ENCODE measurements at places on chromosomes 13 and 19.

DNA sequence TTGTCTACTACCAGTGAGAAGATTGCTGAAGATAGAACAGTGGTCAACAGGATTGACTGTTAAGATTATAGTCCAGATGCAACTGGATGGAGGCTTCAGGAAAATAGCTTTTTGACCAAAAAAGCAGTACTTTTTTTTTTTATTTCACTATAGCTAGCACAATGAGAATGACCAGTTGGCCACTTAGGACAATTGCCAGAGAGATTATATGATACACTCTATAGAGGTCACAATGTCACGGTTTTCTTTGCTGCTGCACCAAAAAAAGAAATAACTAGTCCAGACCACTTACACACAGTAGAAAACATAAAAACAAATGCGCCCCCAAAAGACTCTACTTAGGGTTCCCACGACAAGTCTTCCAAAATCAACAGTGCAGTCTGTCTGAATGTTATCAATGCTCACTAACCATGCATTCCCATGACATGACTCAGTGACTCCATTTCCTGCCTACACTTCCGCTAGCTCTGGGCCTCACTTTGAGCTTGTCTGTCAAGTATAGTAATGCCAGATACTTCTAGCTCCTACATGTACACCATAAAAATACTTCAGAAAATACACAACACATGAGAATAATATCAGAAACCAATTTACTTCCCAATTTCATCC is 209.1 kb upstream of the STARD13 start:
- DNase-seq = no peak

DNA sequence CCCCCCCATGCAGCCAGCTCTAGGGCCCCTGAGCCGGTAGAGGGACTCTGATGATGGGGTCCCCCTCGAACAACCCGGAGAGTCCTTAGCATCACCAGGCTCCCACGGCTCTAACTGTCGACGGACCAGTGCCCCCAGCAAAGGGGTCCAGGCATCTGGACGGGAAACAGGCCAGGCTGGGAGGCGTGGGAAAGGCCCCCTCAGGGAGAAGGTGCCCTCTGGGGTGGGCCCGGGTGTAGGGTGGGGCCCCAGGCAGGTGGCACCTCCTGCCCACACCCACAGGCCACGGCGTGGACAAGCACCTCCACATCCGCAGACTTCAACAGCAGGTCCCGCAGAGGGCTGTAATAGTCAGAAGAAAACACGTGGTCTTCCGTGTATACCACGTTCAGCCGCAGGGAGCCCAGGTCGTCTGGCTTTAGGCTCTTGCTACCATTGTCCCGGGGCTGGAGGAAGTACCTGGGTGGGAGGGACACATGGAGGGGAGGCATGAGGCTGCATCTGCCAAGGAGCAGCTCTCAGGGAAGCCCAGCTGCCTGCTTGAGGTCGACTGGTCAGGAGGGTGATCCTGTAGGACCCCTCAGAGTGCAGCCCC is 44.7 kb upstream of the C13orf46 start:
- DNase-seq = no peak

DNA sequence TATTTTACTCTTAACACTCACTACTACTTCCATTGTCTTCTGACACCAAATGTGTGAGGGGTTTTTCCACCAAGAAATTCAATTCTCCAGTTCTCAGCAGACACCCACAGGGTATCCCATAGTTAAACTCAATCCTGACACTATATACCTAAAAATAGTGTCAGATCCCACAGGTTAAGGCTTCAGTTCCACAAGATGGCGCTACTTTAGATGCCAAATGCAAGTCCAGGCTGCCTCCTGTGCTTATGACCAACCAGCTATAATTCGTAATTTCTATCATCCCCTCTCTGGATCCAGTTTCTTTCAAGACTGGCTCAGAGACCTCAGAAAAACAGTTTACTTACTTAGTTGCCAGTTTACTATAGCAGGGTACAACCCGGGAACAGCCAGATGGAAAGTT is 1146.2 kb upstream of the SPRY2 start:
- DNase-seq = no peak

DNA sequence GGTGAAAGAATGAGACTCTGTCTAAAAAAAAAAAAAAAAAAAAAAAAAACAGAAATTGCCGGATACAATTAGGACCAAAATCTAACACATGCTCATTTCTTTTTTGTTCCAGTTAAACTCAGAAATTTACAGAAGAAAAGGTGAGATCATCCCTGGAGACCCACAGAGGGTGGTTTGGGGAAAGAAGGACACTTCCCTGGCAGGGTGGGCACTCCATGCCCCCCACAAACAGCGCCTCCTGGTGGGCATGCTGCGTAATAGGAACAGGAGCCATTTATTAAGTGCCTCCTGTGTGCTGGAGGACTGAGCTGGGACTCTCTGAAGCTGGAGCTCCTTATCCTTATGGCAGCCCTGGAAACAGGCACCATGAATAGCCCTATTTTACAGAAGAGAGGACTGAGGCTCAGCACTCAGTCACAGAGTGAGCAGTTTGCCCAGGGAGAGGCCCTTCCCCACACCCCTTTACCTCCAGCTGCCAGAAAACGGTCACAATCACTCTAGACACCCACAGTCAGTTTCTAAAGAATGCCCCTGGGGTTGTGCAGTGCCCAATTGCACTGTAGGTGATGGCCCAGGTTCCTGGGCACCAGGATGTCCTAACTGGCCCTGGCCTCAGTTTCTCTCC is 10.1 kb downstream of the C19orf38 start:
- peak; percentile 45 for DNase-seq

- no peak for DNase-seq
These were observed 46.4 kb downstream of the STOML3 start for GRCh38 chr13:38944219-38944618.

- DNase-seq = no peak
These were observed 373.0 kb downstream of the FGF14 start for GRCh38 chr13:102028868-102029267.

GRCh38 chr13:48068036-48068435 is 26.9 kb downstream of the MED4 start:
- no peak for DNase-seq

- DNase-seq = no peak
These were observed 2.4 kb upstream of the CHAMP1 start for GRCh38 chr13:114311908-114312307.

DNA sequence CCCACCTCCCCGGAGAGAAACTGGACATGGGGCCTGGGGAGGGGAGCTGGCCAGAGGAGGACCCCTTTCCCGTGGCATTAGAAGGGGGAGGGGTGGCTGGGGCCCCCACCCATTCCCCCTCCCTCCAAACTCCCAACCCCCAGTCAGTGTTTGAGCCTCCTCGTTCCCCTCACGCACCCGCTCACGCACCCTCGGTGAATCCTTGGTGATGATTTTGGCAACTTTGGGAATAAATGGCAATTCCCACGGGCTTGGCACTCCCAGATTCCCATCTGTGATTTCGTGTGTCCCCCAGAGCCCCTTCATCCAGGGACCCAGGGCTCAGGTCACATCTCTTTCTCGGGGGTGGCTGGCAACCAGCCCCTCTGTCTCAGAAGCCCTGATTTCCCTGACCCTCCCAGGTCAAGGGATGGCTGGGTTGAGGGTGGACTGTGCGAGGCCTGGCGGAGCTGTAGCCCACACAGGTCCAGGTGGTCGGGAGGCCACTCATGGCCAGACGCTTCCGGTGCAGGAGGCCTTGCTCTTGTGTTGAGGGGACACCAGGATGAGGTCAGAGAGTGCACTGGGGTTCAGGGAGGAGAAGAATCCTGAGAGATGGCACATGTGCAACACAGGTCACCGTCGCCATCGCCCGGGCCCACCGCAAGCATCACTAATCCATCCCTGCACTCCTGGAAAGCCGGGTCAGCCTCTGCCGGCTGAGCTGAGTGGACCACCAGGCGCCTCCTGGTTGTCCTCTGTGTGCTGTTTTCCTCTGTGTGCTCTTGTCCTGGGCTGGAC is 20.7 kb downstream of the EPN1 start:
- DNase-seq = no peak

DNA sequence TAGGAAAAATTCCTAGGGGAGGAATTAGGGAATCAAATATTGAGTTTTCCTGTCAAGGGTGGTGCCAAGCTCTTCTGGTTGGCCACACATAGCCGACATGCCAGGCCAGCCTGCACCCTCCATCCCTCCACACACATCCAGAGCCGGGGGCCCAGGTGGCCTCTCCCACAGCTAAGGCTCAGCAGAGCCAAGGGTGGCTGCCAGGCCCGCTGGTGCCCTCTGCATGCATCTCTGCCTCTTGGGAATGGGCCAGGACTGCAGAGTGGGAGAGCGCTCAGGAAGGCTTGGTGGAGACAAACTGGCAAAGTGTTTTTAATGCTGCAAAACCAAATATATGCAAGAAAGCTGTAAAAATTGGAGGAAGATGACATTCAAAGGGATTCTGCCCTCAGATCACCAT is 42.7 kb upstream of the GAS6 start:
- DNase-seq = no peak

DNA sequence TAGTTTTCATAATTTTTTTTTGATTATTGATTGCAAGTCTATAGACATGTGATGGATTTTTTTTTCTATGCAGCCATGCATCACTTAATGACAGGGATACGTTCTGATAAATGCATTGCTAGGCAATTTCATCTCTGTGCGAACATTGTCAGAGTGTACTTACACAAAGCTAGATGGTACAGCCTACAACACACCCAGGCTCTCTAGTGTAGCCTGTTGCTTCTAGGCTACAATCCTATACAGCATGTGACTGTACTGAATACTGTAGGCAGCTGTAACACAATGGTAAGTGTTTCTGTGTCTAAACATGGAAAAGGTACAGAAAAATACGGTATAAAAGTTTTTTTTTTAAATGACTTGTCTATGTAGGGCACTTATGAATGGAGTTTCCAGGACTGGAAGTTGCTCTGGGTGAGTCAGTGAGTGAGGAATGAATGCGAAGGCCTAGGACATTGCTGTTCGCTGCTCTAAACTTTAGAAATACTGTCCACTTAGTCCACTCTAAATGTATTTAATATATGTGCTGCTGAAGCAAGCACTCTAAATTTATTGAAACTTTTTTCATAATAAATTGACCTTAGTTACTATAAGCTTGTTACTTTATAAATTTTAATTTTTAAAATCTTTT is 20.3 kb downstream of the SPATA13 start:
- no peak for DNase-seq

DNA sequence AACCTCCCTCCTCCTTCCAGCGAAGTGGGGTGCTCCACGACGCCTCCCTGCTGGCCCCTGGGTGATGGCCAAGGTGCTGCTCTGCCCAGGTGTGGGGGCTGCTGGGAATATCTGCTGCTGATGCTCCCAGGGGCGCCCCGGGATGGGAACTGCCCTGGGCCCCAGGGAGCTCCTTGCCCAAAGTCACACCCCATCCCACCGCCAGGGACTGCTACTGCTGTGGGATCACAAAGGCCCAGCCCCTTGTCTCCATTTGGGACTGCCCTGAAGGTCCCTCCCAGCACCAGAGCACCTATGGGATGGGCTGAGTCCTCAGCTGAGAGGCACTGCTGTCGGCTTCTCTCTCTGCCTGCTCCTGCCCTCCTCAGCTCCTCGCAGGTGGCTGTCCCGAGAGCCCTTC is 19.0 kb downstream of the CHST8 start:
- no peak for DNase-seq

- DNase-seq = no peak
These were observed 176.6 kb downstream of the LMO7 start for GRCh38 chr13:75812751-75813181.

DNA sequence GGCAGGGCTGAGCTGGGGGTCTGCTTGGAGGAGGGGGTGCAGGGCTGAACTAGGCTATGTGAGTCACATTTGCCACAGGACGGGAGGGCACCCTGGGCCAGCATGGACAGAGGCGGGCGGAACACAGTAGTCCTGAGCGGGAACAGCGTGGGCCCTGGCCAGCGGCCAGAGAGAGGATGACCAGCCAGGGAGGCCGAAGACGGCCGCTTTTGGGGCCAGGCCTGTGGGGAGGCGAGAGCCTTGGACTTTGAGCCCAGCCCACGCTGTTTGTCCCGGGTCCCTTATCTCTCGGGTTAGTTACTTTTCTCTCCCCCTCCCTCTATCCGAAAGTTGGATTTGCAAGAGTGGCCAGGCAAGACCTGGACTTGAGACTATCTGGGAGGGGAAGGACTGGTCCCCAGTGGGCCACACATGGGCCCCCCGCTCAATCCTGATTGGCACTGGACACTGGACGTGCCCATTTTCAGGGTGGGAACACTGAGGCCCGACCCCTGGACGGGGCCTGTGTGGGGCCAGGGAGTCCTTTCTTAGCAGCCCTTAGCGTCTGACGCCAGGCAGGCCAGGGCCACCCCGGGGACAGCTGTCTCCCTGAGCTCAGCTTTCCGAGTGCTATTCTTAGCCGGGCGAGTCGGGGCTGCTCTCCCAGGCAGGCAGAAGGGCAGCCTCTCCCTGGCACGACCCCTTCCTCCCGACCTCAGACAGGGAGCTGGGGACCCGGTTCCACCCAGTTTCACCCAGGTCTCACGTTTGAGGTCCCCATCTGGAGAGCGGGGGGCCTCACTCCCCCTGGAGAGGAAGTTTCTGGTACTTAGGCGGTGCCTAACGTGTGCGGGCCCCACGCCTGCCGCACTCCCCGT is 833 bp downstream of the GAMT start:
- peak; percentile 71 for DNase-seq

DNA sequence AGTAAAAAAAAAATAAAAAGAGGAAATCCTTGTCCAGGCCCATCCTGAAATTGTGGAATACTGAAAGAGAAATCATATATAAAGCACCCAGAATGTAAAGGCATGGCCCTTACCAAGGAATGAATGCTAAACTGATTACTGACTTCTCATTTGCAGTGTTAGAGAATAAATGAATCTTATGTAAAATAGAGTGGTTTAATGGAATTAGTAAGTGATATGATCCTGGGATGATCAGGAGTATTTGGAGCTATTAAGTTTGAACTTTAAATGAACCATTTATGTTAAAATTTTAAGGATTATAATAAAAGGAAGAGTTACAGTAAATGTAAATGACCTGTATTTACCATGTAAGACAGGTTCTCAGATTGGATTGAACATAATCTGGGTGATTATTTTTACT is 75.4 kb downstream of the PDS5B start:
- no peak for DNase-seq

- DNase-seq = no peak
These were observed 5.5 kb downstream of the SIN3B start for GRCh38 chr19:16834747-16835146.

DNA sequence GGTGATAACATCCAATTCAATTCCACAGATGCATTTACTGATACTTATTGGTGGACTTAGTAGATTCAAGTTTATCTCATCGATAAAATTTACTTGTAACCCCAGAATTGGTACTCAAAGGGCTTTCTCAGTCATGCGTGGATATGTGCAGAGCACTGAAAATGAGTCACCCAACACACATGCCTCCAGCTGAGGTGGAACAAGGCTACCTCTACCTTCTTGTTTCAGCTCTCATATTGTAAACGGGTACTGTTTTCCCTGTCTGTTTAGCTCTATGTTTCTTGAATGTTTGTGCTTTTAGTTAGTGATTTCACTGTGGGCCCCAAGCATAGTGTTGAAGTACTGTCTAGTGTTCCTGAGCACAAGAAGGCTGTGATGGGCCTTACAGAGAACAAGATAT is 1.5 kb downstream of the LRRC63 start:
- no peak for DNase-seq
